ENCODE measurements at places on chromosomes 2 and 18. TPM values are rescaled to one million over a fixed set of nuclear protein-coding genes. Genes with fewer than 3 reads are reported as not detected.

The POTEC gene
- not detected for total RNA-seq

- no peak for DNase-seq
Observed at GRCh38 chr18:39806525-39806924, 2148.5 kb upstream of the PIK3C3 start.

The GALNT14 gene
- total RNA-seq = 0.38 TPM

- no peak for DNase-seq
Observed at GRCh38 chr2:17107871-17108270, 410.4 kb downstream of the RAD51AP2 start.

The GLI2 gene
- 2.2 TPM for total RNA-seq

The PELI1 gene
- 6.3 TPM for total RNA-seq

DNA sequence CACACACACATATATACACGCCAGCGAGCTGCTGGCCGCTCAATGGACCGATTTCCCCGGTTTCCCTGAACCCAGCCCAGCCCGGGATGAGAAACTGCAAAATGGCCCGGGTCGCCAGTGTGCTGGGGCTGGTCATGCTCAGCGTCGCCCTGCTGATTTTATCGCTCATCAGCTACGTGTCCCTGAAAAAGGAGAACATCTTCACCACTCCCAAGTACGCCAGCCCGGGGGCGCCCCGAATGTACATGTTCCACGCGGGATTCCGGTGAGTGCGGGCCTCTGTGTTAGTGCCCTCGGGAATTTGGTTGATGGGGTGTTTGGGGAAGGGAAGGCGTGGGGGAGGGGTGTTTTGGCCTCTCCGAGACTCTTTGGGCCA lies 392 bp downstream of the ST8SIA3 start:
- no peak for DNase-seq

The TCF23 gene
- total RNA-seq = 0.16 TPM

The BMP10 gene
- total RNA-seq = 0.35 TPM

- DNase-seq = no peak
Observed at GRCh38 chr18:12637393-12637792, 20.5 kb downstream of the SPIRE1 start.

- DNase-seq = no peak
Observed at GRCh38 chr2:232925153-232925820, 55.2 kb downstream of the SNORC start.

DNA sequence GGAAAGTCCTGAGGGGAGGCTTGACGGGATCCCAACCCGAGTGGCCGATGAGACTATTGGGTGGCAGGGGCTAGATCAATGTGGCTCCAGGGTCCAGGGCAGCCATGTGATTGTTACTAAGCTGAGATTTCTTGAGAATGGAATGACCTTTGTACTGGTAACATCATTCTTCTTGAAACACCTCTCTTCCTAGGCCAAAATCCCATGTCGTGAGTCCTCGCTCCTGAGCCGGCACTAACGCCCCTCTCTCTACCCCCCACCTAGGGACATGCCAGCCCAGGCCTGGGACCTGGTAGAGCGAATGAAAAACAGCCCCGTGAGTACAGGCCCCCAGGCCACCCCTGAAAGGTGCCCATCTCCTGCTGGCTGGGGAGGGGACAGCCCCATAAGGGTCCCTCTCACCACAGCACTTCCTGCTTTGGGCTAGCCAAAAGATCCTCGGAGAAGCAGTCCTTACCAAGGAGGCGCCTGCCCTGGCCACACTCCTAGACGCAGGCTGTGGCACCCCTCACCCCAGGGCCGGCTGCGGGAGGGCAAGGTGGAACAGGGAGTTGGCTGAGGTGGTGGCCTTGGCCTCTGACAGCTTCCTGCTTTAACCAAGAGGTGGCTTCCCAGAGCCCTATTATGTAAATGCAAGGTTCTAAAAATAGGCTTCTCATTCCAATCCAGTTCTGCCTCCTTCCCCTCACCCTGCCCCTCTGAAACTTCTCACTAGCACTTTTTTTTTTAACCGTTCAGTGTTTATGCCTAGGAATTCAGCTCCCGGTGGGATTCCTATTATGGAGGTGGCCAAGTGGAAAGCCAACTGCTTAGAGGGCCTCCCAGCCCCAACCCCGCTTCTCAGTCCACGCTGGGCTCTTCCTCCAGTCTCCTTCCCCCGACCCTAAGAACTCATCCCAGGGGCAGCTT lies 126.6 kb upstream of the PPP1CB start:
- DNase-seq = no peak

DNA sequence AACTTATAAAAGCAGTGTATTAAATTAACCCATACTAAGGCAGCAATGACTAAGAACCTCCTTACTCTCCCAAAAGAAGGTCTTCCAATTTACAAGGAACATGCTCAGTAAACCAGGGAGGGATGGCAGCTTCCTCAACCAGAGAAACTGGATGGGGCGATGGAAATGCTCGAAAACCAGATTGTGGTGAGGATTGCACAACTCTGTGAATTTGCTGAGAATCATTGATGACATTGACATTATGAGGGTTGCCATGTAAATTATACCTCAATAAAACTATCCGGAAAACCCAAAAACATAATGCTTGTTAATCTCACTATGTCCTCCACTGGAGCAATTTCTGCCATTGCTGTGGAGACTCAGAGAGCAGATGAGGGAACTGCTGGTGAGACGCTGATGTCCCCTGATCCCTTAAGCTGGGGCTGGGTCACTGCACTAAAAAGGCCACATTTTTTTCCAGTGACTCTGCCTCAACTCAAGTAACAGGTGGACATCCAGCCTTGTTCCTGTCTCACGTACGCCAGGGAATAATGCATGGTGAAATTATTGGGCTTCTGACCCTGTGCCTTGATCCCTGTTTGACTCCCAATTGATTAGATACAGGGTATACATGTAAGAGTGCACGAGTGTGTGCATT lies 288.3 kb downstream of the CYP26B1 start:
- DNase-seq = no peak

DNA sequence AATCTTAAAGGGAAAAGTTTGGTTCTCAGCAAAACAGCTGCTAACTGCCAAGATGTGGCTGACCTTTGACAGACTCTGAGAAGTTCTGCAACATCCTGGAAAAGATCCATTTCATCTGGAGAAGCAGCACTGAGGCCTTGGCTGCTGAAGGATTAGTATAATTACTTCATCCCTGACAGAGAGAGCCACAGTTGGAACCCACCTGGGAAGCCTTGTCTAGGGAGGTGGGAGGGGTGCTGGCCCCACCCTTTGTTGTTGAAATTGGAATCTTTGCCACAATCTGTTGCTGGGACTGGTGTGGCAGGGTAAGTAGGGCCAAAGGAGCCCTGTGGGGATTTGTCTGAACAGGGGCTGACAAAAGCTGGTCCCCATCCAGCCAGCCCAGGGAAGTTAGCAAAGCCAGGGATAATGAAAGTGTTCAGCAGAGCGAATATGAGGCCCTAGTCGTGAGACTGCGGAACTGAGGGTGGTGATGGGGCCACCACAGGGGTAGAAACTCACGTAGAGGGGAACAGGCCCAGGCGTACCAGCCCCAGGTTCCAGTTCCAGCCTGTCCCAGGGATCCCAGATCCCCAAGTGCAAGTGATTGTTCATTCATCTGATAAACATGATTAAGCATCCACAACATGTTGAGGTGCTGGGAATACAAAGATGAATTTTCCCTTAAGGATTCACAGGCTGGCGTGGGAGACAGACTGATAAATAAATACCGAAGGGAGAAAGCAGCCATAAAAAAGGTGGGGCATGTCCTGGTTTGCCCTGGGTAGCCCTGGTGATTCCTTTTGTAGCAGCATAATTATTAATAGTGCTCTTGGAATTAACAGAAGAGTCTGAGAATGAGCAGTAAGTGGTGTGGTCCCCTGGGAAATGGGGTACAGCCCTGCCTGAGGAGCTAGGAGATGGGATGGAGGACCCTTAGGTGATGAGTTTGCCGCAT lies 60.0 kb downstream of the MYO1B start:
- peak; percentile 85 for DNase-seq

The ERICH2 gene
- total RNA-seq = not detected

GRCh38 chr2:15594291-15595256 lies 2.9 kb downstream of the DDX1 start:
- no peak for DNase-seq

- no peak for DNase-seq
Observed at GRCh38 chr18:10340821-10341220, 113.6 kb upstream of the APCDD1 start.

The HADHB gene
- total RNA-seq = 1,782 TPM

GRCh38 chr2:96887493-96888012 lies 17.7 kb upstream of the SEMA4C start:
- DNase-seq = no peak

The PECR gene
- 7.4 TPM for total RNA-seq

DNA sequence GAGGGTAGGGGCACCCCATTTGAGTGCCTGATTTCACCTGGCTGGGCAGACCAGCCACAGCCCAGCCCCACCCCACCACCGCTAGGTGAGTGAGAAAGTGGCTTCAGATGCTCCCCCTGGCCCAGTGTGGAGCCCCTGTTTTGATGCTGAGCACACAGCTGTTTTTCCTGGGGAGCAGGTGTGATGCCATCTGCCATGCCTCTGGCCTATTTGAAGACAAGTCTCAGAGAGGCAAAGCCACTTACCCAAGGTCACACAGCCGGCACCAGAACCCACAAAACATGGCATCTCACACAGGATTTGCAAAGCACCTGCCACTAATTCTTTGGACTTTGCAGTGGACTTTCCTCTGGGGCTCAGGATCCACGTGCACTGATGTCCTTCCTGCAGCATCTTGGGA lies 131.3 kb downstream of the INHBB start:
- no peak for DNase-seq

DNA sequence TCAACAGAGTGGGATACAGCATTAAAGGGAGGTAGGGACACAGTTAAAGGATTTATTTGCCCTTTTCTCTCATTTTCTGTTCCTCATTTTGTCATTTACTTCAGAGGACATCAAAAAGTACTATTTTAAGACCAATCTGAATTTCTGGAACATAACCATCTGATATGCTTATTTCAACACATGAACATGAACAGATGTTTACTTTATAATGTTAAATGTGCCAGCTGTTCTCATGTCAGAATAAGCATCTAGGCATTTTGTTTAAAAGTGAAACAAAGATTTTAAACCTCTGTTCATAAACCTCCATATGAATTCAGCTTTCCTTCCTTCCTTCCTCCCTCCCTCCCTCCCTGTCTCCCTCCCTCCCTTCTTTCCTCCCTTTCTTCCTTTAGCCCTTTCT lies 677.7 kb downstream of the CNTNAP5 start:
- no peak for DNase-seq

The ECEL1 gene
- not detected for total RNA-seq

DNA sequence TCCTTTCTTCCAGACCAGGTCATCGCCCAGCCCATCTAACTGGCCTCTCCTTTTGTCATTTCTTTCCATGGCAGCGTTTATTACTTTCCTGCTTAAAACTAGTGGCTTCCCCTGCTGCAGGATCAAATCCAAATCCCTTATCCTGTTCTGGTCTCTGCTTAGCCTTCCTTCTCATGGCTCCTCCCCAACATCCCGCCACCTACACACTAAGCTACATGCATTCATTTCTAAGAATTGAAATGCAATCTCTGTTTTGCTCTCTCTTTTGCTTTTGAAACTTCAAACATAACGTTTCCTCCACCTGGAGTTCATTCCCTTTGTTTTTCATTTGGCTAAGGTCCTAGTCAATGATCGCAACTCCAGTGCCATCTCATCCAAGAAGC lies 18.0 kb upstream of the DPP4 start:
- no peak for DNase-seq
